ENCODE measurements at places on chromosomes 6 and 20. TPM values are rescaled to one million over a fixed set of nuclear protein-coding genes. Genes with fewer than 3 reads are reported as not detected.

TMEM14A gene
- 43.2 TPM for total RNA-seq

GHRH gene
- total RNA-seq: not detected

DNA sequence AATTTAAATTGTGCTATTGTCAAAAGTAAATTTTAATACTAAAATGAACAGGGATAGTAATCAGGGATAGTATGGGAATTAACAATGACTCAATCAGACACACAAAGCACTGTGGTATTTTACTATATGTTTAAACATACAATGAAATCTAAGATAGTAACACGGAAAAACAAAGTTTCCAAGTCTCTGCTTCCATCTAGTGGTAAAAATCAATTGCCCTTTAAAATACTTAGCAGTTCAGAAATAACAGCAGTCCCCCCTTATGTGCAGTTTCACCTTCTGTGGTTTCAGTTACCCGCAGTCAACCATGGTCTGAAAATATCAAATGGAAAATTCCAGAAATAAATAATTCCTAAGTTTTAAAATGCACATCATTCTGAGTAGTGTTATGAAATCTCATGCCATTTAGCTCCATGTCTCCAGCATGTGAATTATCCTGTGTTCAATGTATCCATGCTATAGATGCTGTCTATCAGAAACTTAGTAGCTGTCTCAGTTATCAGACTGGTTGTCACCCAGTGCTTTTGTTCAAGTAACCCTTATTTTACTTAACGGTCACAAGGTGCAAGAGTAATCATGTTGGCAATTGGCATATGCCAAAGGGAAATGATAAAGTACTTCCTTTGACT lies 58.5 kb downstream of the AHI1 start:
- DNase-seq: no peak

- no peak for DNase-seq
Measured at GRCh38 chr6:109117346-109118035, 22.2 kb downstream of the CEP57L1 start.

- DNase-seq: no peak
Measured at GRCh38 chr6:161169035-161169434, 104.8 kb downstream of the AGPAT4 start.
